Left forelimb (tissue), 1 donor: ENCODE measurements at places on chromosomes 16 and 17.

DNA sequence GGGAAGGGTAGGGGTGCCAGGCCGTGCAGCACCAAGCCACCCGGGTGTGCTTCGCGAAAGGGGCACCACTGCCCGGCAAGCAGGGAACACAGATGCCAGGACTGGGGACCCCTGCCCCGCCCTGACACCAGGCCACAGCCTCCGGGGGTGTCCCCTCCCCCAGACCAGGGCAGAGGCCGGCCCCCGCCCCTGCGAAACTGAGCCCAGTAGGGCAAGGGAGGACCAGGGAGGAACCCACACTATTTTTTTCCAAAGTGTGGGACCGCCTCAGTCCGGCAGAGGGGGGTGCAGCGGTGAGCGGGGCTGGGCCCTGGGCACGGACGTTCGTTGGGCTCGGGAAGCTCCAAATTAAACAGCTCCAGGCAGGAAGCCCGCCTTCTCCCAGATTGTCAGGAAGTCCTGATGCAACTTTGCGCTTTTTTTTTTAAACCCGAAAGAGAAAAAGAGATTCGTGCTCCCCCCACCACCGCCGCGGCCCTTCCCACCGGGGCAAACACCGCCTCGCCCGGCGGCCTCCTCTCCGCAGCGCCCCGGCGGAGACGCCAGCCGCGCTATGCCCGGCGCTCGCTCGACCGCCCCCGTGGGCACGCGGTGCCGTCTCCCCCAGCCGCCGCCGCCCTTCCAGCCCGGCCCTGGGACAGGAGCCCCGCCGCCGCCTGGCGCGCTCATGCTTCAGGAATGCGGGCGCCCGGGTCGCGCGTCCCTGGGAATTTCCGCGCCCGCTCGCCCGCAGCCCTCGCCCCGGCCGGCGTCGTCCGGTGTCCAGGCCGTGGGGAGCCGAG, 755 bp downstream of the PIEZO1 start:
- DNase-seq = no peak

DNA sequence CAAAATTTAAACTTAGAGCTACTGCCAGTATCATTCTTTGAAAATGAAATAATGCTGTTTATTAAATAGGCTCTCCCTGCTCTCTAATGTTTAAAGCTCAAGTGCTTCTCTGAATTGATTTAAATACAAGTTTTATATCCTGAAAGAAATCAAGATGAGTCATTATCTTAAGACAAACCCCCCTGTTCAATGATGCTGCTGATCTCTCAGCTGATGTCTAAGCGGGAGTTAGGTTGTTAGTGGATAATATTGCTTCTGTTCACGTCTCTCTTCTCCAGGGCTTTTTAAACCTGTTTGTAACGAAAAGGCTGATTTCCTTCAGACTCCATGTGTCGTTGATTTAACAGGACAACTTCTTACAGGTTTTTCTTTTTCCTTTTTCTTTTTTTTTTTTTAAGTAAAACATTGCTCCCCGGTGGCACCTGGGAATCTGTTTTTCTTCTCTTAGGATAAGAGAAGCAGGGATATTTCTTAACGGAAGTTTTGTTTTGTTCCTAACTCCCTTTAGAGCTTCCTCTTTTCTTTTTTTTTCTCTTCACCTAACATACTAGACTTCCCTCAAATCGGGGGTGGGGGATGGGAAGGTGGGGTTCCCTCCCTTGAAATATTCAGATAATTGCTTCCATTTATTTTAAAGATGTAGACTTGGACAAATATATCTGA, 807 bp upstream of the LYRM9 start:
- no peak for DNase-seq

- DNase-seq = no peak
Measured at GRCh38 chr17:19904924-19905323, 37.2 kb upstream of the ULK2 start.

- no peak for DNase-seq
Measured at GRCh38 chr17:71164561-71164960, 956.3 kb upstream of the SOX9 start.

DNA sequence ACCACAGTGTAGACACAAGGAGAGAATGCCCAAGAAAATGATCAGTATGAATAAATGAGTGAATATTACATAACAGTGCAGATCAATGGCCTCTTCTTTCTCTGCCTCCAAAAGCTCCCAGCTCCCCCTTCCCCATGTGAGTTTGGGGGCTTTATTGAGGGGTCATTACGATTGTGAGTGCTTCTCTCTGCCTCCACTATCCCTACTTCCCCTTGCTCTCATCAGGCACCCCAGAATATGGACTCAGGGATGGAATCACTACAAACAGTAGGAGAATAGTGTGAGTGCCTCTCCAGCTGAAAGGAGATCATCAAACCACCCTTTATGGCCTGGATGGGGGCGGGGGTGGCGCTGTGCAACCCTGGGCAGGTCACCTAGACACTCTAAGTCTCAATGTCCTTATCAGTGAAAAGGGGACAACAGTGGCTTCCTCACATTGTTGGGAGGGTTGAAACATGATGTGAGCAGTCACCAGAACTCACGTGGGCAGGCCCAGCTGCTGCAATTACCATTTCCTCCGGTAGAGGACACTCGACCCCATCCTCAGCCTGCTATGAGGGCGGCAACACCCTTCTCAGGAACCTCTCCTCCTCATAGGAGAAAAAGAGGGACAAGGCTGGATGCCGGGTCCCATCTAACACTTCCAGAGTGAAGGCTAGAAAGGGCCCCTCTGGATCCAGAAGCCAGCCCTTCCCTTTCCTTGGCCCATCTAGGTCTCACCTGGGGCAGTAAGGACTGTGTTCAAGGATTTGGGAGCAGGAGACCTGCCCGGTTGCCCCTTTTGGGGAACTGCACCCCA, 2.1 kb upstream of the EPOP start:
- DNase-seq = peak; percentile 86

GRCh38 chr16:10728003-10728887, 15.4 kb upstream of the NUBP1 start:
- no peak for DNase-seq

GRCh38 chr17:72514321-72514861, 393.6 kb downstream of the SOX9 start:
- DNase-seq = no peak

DNA sequence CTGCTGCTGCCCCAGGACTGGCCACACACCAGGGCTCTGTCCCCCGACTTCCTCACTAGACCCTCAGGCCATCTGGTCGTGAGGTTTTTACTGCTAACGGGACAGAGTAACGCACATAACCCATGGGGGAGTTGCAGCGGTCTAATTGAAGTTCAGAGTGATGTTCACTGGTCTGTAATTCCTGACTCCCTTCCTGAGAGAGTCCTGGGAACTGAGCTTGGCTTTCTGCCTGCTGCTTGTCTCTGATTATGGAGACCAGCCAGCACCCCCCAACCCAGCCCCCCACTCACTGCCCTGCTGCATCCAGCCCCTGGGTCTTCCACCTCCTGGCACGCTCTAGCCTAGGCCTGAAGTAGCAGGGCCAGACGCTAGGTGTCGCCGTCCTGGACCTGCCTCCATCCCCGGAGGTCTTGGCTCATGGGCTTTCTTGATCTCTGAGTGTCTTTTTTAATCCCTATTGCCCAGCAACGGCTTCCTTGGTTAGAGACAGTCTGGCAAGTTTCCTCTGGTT, 192.9 kb downstream of the CCDC182 start:
- DNase-seq = no peak

GRCh38 chr17:79089720-79090442, 15.3 kb downstream of the ENGASE start:
- no peak for DNase-seq

GRCh38 chr16:81315271-81316175, 761 bp downstream of the GAN start:
- DNase-seq = peak; percentile 67

GRCh38 chr17:50472286-50472685, 3.6 kb upstream of the CHAD start:
- DNase-seq = no peak

DNA sequence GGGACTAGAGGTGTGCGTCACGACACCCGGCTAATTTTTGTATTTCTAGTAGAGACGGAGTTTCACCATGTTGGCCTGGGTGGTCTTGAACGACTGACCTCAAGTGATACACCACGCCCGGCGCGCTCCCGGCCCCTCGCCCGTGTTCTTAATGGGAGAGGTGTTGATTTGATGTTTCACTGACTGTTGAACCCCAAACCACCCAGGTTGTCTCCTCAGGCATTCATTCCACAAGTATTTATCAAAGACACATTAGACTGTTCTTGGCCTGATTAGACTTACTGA, 1.4 kb downstream of the CENPN start:
- DNase-seq = no peak

DNA sequence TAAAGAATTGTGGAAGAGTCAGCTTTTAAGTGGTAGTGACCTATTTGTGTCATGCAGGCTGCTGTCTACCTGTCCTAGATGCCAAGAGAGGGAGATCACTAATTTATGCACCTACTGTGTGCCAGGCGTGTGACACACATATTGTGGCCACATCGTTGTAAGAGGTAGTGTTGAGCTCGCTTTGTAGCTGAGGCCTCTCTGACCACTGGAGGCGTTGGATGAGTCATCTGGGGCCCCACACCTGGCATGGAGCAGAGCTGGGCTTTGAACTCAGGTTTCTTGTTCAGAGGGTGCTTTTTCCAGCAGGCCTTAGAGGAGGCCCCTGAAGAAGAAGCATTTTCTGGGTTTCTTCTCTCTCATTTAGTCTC, 52.3 kb upstream of the LGALS9 start:
- no peak for DNase-seq

- DNase-seq = no peak
Measured at GRCh38 chr17:33285413-33285812, 7.7 kb downstream of the ASIC2 start.

- no peak for DNase-seq
Measured at GRCh38 chr17:47237841-47238240, 15.8 kb upstream of the ITGB3 start.

DNA sequence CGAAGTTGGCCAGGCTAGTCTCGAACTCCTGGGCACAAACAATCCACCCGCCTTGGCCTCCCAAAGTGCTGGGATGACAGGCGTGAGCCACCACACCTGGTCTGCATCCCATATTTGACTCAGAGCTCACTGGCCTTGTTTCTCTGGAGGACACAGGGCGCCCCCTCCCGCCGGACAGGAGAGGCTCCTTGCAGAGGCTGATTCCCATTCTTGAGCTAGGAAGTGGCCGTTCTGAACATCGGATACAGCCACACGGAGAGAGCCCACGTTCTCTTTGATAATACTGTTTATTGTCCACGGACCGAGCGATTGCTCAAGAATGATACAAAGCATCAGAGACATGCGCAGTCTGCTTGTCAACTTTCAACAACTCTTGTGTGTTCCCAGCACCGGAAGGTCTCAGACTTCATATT, 12.1 kb upstream of the USP36 start:
- no peak for DNase-seq

- peak; percentile 67 for DNase-seq
Measured at GRCh38 chr16:50386774-50387173, 18.0 kb upstream of the BRD7 start.

DNA sequence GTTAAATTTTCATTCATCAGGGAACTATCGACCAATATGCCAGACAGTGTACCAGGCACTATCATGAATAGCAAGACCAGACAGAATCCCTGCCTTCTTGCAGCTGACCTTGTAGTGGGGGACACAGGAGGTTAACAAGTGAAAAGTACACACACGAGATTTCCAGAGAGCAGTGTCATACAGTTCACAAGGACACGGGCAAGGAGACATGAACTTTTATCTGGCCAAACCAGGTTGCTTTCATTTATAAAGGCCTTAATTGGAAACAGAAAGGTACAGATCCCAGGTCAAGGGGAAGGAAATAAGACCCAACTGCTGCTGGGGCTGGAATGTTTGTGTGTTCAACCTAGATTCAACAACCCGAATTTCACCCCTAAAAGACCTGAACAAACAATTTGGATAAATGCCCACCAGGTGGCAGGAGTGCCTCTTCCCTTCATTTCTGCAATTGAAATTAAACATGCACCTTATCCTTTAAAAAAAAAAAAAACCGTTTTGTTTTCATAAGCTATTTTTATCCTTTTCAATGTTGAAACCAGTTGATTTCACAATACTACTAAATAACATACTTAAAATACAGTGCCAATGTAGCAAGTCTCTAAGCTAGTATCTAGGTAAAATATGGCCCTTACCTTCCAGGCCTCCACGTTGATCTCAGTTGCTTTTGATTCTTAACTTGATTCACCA, 65.9 kb downstream of the EMP2 start:
- DNase-seq = no peak

GRCh38 chr17:68821860-68822696, 133.1 kb downstream of the ABCA8 start:
- no peak for DNase-seq

GRCh38 chr16:28524681-28525171, 14.0 kb downstream of the NUPR1 start:
- no peak for DNase-seq

- peak; percentile 86 for DNase-seq
Measured at GRCh38 chr17:42681976-42682721, at the start of gene CNTNAP1. Gene CNTNAP1 (plus strand): TSS chr17:42682531. CDS start chr17:42682830, 299 bp downstream.

- DNase-seq = no peak
Measured at GRCh38 chr17:13418891-13419290, 182.8 kb downstream of the HS3ST3A1 start.

DNA sequence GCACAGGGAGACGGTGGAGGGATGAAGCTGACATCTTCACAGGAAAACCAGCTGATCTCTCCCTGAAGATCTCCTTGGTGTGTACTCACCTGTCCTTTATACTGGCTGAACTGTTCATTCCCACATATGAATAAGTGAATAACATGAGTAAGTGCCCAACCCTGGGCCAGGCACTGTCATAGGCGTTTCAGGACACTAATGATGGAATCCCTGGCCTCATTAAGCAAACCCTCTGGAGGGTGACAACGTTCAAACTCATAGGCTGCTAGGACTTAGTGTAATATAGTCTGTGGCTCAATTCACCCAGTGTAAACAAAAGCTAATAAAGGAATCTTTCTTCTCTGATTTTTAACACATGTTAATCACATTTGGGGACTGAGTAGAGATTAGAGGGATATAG, 24.5 kb downstream of the GAS7 start:
- DNase-seq = no peak
